Psoas muscle (tissue), 8 donors: ENCODE measurements at places on chromosomes 1 and 21. TPM values are rescaled to one million over a fixed set of nuclear protein-coding genes. Genes with fewer than 3 reads are reported as not detected.

The CXADR gene
- total RNA-seq: 0.02 TPM

The CEP170 gene
- 32.1 TPM for total RNA-seq

The STXBP3 gene
- 13.6 TPM for total RNA-seq

The EPRS1 gene
- total RNA-seq: 79.5 TPM

The SMAP2 gene
- total RNA-seq: 13.7 TPM

The BEND5 gene
- 3.3 TPM for total RNA-seq

The OR2L13 gene
- total RNA-seq: not detected

The RIPPLY3 gene
- not detected for total RNA-seq

- peaks cover 56% of the 10 kb centered on the region for H3K4me1 ChIP-seq
- peak overlapping the region; percentile 11 for H3K4me3 ChIP-seq
- peak overlapping the region; percentile 66 for H3K27ac ChIP-seq
- no peaks in the 10 kb centered on the region for H3K27me3 ChIP-seq
- no peaks in the 10 kb centered on the region for H3K36me3 ChIP-seq
Measured at GRCh38 chr1:21927533-21928237, 9.4 kb downstream of the HSPG2 start.

- H3K27ac ChIP-seq: no peak overlapping the region
- DNase-seq: no peak
- no peaks in the 10 kb centered on the region for H3K36me3 ChIP-seq
- no peaks in the 10 kb centered on the region for H3K4me1 ChIP-seq
- no peak overlapping the region for H3K4me3 ChIP-seq
- no peaks in the 10 kb centered on the region for H3K27me3 ChIP-seq
Measured at GRCh38 chr1:18716785-18717678, 86.4 kb downstream of the PAX7 start.

- H3K27me3 ChIP-seq: no peaks in the 10 kb centered on the region
- H3K4me3 ChIP-seq: no peak overlapping the region
- H3K27ac ChIP-seq: no peak overlapping the region
- DNase-seq: no peak
- no peaks in the 10 kb centered on the region for H3K4me1 ChIP-seq
Measured at GRCh38 chr1:228770779-228771223, 35.5 kb downstream of the RHOU start.

DNA sequence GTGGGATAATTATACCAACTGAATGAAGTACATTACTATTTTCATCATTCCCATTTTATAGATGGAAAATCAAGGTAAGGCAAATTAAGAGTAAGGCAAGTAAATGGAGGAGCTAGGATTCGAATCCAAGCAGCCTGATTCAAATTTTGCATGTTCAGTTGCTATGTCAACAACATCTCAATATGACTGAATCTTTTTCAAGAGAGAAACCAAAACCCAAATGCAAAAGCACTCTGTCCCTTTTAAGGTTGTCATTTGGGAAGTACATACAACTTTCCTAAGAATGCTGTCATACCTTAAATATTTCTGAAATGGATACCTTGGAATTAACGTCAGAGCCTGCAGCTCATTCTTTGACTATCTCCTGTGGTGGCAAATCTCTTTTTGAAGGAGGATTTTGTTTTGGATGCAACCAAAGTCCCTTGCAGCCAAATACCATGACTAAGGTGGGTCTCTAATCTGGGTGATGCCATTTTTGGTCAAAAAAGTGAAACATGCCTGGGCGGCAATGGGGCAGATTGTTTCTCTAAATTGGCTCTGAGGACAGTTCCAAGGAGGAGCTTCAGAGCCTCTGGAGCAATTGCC, 25.4 kb downstream of the ADAMTS1 start:
- H3K27me3 ChIP-seq: no peaks in the 10 kb centered on the region
- no peaks in the 10 kb centered on the region for H3K4me1 ChIP-seq
- DNase-seq: no peak
- no peak overlapping the region for H3K4me3 ChIP-seq

DNA sequence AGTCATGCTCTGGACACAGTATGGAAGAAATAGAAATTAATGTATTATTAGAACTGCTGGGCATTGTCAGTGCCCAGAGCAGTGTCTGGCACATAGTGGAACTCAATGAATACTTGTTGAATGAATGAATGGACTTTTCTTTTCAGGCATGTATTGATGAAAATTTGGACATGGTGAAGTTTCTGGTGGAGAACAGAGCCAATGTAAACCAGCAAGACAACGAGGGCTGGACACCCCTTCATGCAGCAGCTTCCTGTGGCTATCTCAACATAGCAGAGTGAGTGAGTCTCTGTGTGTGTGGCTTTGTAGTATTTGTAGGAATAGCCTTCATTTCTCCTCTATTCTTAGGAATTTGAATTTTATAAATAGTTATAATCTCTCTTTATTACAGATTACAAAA, 68.1 kb downstream of the PPP1R12B start:
- peaks cover 44% of the 10 kb centered on the region for H3K4me1 ChIP-seq
- H3K27me3 ChIP-seq: no peaks in the 10 kb centered on the region
- H3K4me3 ChIP-seq: no peak overlapping the region
- no peak for DNase-seq
- peaks cover 6% of the 10 kb centered on the region for H3K36me3 ChIP-seq

- H3K27me3 ChIP-seq: no peaks in the 10 kb centered on the region
- DNase-seq: no peak
- no peaks in the 10 kb centered on the region for H3K4me1 ChIP-seq
- no peaks in the 10 kb centered on the region for H3K36me3 ChIP-seq
- no peak overlapping the region for H3K27ac ChIP-seq
Measured at GRCh38 chr1:226778657-226779058, 39.6 kb upstream of the ITPKB start.

DNA sequence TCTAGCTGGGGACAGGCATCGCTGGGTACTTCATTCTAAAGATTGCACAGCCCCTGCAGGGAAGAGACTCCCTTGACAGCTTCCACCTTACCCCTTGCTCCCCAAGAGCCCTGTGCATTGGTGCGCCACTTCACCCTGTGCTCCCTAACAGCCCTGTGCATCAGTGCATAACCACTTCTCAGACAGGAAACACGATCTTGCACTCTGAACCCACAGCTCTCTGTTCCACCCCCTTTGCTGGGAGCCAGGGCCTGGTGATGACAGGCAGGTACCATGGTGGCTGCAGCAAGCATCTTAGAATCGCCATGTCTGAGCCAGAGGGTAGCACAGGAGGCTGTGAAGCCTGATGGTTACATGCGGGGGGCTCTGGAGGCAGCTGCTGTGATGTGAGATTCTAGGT, 5.0 kb downstream of the ALPL start:
- no peaks in the 10 kb centered on the region for H3K36me3 ChIP-seq
- no peaks in the 10 kb centered on the region for H3K4me1 ChIP-seq
- no peak for DNase-seq
- no peak overlapping the region for H3K4me3 ChIP-seq
- peaks cover 28% of the 10 kb centered on the region for H3K27me3 ChIP-seq
- H3K27ac ChIP-seq: no peak overlapping the region

DNA sequence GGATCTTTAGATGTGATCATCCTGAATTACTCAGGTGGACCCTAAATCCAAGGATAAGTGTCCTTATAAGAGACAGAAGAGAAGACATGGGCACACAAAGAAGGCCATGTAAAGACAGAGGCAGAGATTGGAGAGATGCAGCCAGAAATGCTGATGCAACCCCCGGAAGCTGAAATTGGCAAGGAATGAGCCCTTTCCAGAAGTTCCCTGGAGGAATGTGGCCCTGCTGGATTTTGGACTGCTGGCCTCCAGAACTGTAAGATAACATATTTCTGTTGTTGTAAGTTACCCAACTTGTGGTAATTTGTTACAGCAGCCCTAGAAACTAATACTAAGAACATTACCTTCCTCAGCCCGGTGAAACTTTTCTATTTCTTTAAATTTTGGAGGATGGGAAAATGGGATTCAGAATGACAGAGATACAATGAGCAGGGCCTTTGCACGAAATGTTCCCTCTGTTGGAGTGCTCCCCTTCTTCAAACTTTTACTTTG, 11.2 kb upstream of the PLPP3 start:
- no peaks in the 10 kb centered on the region for H3K27me3 ChIP-seq
- DNase-seq: no peak
- no peak overlapping the region for H3K4me3 ChIP-seq
- no peaks in the 10 kb centered on the region for H3K36me3 ChIP-seq

- H3K4me1 ChIP-seq: peaks cover 20% of the 10 kb centered on the region
- H3K36me3 ChIP-seq: no peaks in the 10 kb centered on the region
- no peak for DNase-seq
- H3K4me3 ChIP-seq: peak overlapping the region; percentile 12
- H3K27me3 ChIP-seq: no peaks in the 10 kb centered on the region
- H3K27ac ChIP-seq: peak overlapping the region; percentile 60
Measured at GRCh38 chr1:28417441-28417922, 47.9 kb downstream of the PHACTR4 start.

DNA sequence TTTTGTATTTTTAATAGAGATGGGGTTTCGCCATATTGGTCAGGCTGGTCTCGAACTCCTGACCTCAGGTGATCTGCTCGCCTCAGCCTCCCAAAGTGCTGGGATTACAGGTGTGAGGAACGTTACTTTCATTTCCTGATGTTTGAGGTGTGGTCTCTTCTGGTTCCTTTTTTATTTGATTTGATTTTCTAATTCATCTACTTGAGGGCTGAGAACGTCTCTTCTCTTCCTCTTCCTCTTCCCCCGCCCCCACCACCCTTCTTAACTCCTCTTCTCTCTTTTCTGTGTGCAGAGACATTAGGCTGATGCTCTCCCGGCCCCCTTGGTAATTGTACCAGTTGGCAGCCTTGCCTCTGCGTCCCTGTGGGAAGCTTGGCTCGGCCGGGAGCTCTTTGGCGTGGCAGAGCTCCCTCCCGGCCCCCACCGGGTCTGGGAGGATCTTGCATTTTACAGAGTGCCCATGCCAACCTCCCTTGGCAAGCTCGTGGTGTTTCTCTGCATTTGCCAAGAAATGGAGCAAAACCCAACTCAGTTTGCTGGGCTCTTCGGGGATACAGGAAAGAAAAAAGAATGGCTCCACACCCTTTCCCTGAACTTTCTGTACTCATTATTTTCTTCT, 19.9 kb downstream of the CRYAA start:
- H3K36me3 ChIP-seq: no peaks in the 10 kb centered on the region
- no peak for DNase-seq
- H3K27me3 ChIP-seq: no peaks in the 10 kb centered on the region
- no peaks in the 10 kb centered on the region for H3K4me1 ChIP-seq
- H3K27ac ChIP-seq: no peak overlapping the region

DNA sequence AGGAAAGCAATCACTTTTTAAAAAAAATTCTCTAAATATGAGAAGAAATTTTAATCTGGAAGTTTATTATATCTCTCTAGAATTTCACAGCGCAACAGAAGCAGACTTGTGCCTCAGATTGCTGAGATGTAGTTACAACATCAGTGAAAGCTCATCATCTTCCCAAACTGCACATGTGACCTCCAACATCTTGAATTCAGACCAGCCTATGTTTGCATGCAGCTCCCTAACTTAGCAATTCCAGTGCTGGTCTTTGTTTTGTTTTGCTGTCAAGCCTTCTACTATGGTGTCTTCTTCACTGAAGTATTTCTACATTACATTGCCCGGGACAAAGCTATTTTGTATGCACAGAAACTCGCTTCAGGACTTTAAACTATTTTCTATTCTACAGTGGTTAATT, 684.8 kb upstream of the PTBP2 start:
- no peak overlapping the region for H3K27ac ChIP-seq
- H3K4me1 ChIP-seq: no peaks in the 10 kb centered on the region
- no peak overlapping the region for H3K4me3 ChIP-seq
- H3K36me3 ChIP-seq: no peaks in the 10 kb centered on the region
- DNase-seq: no peak

DNA sequence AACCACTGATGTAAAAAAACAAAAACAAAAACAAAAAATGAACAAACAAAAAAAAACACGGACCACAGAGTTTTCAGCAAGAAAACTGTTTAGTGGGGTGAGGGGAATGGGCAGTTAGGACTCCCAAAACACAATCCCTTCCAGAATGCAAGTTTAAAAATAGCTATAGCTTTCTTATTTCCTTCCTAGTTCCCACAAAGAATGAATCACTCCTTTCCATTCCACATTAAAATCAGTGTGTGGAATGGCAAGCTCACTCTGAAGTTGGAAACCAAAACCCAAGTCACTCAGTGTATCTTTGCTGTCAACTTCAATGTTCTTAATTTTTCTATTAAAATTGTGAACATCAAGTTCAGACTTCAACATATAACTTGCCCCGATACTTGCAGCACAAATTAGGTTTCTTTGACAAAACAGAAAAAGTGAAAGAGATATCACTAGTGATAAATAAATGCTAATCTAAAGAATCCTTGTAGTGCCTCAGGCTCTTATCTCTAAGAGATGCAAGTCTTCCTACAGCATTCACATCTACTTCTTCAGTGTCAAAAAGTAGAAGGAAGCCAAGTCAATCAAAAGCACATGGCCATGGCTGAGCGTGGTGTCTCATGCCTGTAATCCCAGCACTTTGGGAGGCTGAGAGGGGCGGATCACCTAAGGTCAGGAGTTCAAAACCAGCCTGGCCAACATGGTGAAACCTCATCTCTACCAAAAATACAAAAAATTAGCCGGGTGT, 45.5 kb downstream of the TOR3A start:
- no peak overlapping the region for H3K4me3 ChIP-seq
- no peaks in the 10 kb centered on the region for H3K4me1 ChIP-seq
- no peak overlapping the region for H3K27ac ChIP-seq
- H3K27me3 ChIP-seq: no peaks in the 10 kb centered on the region
- DNase-seq: no peak
- H3K36me3 ChIP-seq: peaks cover 4% of the 10 kb centered on the region
